Activated CD8-positive, alpha-beta T cell treated with anti-CD3 and anti-CD28 coated beads, Interleukin-2, amount 10 ng/mL, durations not matched to agents 7 days and 5 days (primary cell): ENCODE measurements at places on chromosomes 1 and 21.

DNA sequence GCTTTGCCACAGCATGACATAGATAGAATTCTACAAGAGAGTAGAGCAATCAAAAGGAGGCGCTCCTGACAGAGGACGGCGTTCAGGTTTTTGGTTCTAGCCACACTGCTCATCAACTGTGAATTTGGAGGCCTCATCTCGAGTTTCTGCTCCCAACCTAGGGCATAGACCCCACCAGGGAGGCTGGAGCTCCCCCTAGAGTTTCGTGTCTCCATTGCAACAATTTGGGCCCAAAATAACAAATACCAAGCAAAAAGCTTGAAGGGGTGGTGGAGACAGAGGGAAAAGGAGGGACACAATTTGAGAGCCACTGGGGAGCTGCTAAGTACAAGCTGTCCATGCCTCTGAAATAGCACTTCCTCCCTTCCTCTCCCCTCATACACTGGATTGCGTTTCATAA lies 297.0 kb downstream of the GPATCH2 start:
- H3K27ac ChIP-seq = no peak overlapping the region
- H3K4me3 ChIP-seq = no peak overlapping the region
- H3K36me3 ChIP-seq = no peaks in the 10 kb centered on the region

- H3K27ac ChIP-seq = no peak overlapping the region
- no peaks in the 10 kb centered on the region for H3K27me3 ChIP-seq
- H3K4me3 ChIP-seq = no peak overlapping the region
- peaks cover 6% of the 10 kb centered on the region for H3K4me1 ChIP-seq
Observed at GRCh38 chr1:59025898-59026426, 242.1 kb upstream of the JUN start.

GRCh38 chr1:150902346-150902745 lies 15.4 kb downstream of the CTXND2 start:
- no peaks in the 10 kb centered on the region for H3K36me3 ChIP-seq
- no peak overlapping the region for H3K4me3 ChIP-seq
- no peak overlapping the region for H3K27ac ChIP-seq
- H3K4me1 ChIP-seq = no peaks in the 10 kb centered on the region
- peaks cover 3% of the 10 kb centered on the region for H3K27me3 ChIP-seq
- no peak for DNase-seq

- H3K27me3 ChIP-seq = no peaks in the 10 kb centered on the region
- no peak for DNase-seq
- no peak overlapping the region for H3K4me3 ChIP-seq
- H3K27ac ChIP-seq = no peak overlapping the region
- H3K4me1 ChIP-seq = no peaks in the 10 kb centered on the region
- no peaks in the 10 kb centered on the region for H3K36me3 ChIP-seq
Observed at GRCh38 chr1:87370544-87370943, 41.9 kb downstream of the LMO4 start.

- no peak overlapping the region for H3K27ac ChIP-seq
- H3K4me1 ChIP-seq = no peaks in the 10 kb centered on the region
- no peak for DNase-seq
- no peaks in the 10 kb centered on the region for H3K27me3 ChIP-seq
- no peaks in the 10 kb centered on the region for H3K36me3 ChIP-seq
- no peak overlapping the region for H3K4me3 ChIP-seq
Observed at GRCh38 chr1:53513846-53514245, 54.6 kb downstream of the DMRTB1 start.

DNA sequence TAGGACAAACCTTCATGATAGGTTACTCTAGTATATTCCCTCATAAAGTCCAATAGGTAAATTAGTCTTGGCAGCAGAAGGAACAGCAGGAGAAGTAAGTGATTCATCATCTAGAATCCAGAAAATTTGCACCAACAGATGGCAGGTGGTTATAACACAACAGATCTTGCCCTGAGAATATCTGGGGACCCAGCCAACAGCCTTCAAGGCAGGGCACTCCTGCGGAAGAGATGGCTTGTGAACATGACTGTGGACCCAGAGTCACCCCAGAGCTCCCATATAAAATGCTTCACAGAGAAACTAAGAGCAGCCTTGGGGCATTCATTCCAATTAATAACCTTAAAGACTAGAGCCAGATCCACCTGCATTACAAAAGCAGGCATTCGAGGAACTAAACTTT lies 7.9 kb upstream of the PLA2G2C start:
- H3K36me3 ChIP-seq = no peaks in the 10 kb centered on the region
- H3K27me3 ChIP-seq = peaks cover 39% of the 10 kb centered on the region

DNA sequence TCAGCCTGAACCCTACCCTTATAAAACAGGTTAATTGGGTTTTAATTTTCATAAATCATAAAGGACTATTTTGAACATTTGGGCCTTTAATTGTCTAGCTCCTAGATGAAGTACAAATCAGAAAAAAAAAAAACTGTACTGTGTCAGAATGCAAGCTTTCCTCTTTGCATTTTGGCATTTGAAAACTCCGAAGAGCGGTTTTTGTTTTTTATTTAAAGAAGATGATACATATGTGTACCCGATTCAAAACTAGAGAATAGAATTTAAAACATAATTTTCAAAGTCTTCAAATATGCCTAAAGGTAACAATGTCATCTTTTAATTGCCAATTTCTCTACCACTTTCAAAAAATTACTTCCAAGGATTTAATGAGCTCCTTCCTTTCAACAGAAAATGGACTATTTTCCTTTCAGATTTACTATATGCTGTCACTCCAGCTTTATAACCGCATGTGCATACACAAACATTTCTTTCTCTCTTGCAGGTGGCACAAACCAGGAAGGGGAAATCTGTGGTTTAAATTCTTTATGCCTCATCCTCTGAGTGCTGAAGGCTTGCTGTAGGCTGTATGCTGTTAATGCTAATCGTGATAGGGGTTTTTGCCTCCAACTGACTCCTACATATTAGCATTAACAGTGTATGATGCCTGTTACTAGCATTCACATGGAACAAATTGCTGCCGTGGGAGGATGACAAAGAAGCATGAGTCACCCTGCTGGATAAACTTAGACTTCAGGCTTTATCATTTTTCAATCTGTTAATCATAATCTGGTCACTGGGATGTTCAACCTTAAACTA lies 33.7 kb downstream of the MRPL39 start:
- peak overlapping the region; percentile 88 for H3K27ac ChIP-seq
- H3K36me3 ChIP-seq = peaks cover 67% of the 10 kb centered on the region
- peak; percentile 45 for DNase-seq
- H3K4me1 ChIP-seq = peaks cover 76% of the 10 kb centered on the region

DNA sequence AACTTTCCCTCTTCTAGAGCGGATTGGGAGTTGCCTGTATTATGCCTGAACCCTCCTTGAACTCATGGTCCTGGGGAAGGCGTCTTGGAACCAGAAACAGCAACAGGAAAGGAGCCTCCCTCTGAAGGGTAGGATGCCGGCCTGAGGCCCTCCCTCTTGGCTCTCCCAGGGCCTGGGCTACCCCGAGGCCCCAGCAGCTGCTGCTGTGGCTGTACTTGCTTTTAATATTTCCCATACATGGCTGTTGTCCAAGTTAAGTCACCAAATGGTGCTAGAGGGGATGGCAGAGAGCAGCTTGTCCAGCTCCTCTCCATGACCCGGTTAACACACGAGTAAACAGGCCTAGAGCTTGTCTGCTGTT lies 10.5 kb downstream of the CHRNB2 start:
- peaks cover 4% of the 10 kb centered on the region for H3K27me3 ChIP-seq
- peaks cover 2% of the 10 kb centered on the region for H3K4me1 ChIP-seq
- H3K36me3 ChIP-seq = peaks cover 36% of the 10 kb centered on the region
- no peak for DNase-seq
- H3K27ac ChIP-seq = no peak overlapping the region

DNA sequence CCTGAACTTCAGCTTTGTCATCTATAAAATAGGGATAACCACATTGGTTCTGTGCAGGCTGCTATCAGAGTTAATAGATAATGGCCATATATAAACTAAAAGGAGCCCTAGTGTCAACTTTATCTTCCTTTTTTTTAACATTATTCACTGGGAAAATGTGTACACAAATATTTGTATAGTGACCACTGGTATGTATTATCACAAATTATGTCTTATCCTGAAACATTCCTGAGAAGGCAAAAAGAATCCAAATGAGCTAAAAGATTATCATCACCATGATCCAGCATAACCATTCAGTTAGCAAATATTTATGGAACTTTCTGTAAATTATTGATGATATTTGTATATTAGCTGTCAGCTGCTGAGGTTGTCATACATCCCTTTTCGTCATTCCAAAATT lies 16.6 kb downstream of the ANGPTL3 start:
- no peak overlapping the region for H3K27ac ChIP-seq
- H3K4me3 ChIP-seq = no peak overlapping the region
- no peak for DNase-seq
- H3K4me1 ChIP-seq = no peaks in the 10 kb centered on the region

DNA sequence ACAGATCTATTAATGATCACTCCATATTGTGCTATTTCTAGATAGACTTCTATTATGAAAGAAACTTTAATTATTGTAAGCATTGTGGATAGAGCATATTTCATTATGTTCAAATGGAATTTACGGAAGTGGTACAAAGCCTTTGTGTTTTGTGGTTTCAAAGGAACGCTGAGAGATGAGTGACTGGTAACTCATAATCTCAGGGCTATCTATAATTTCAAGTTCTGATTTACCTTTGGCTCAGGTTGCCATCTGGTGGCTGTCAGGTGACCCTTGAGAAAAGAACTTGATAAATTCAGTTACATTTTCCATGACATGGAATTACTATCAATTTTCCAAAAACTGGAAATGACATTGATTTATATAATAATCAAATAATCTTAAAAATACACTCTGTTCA lies 12.2 kb downstream of the NTNG1 start:
- no peaks in the 10 kb centered on the region for H3K36me3 ChIP-seq
- no peak for DNase-seq
- H3K27me3 ChIP-seq = no peaks in the 10 kb centered on the region
- no peak overlapping the region for H3K27ac ChIP-seq
- no peaks in the 10 kb centered on the region for H3K4me1 ChIP-seq
- H3K4me3 ChIP-seq = no peak overlapping the region
